ENCODE measurements at places on chromosomes 6 and 20.

GRCh38 chr6:5305968-5306626, 44.8 kb downstream of the FARS2 start:
- DNase-seq, result no peak

- DNase-seq, result no peak
Observed at GRCh38 chr20:56781108-56781739, 152.1 kb downstream of the TFAP2C start.

GRCh38 chr6:63805808-63806572, 170.4 kb downstream of the PHF3 start:
- DNase-seq, result no peak

GRCh38 chr6:52537001-52537753, 39.7 kb downstream of the TRAM2 start:
- no peak for DNase-seq

- DNase-seq, result no peak
Observed at GRCh38 chr6:97626671-97627441, 343.8 kb upstream of the MMS22L start.

- no peak for DNase-seq
Observed at GRCh38 chr20:62062661-62063314, 2.9 kb downstream of the TAF4 start.

- DNase-seq, result peak; percentile 21
Observed at GRCh38 chr6:37696220-37696840, 1.4 kb downstream of the MDGA1 start.

- no peak for DNase-seq
Observed at GRCh38 chr6:100100776-100101175, 106.8 kb upstream of the MCHR2 start.

- no peak for DNase-seq
Observed at GRCh38 chr6:39923394-39923793, 10.9 kb downstream of the MOCS1 start.

GRCh38 chr20:2798814-2799213, 1.6 kb downstream of the CPXM1 start:
- DNase-seq, result no peak

GRCh38 chr6:138931660-138932059, 56.4 kb downstream of the REPS1 start:
- DNase-seq, result no peak

GRCh38 chr6:155351273-155352129, 37.2 kb upstream of the TFB1M start:
- DNase-seq, result no peak

GRCh38 chr6:131945971-131946370, 5.2 kb downstream of the CCN2 start:
- DNase-seq, result no peak

- no peak for DNase-seq
Observed at GRCh38 chr20:33693289-33693688, 7.1 kb upstream of the E2F1 start.

DNA sequence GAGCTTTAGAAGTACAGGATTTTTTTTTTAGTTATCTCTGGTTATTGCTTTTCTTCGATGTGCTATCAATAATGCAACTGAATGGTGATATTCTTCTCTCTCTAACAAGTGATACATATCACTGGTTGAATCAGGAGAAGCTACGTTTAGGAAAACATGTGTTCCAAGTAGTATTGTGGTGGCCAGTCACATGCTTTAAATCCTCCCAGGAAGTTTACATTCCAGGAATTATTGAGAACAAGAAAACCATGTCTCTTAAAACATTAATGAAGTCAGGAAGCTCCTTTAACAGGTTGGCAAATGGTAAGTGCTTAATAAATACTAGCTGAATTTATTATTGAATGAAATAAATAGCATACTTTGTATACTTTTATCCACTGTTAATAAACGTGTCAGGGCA, 371.1 kb downstream of the BCKDHB start:
- no peak for DNase-seq

DNA sequence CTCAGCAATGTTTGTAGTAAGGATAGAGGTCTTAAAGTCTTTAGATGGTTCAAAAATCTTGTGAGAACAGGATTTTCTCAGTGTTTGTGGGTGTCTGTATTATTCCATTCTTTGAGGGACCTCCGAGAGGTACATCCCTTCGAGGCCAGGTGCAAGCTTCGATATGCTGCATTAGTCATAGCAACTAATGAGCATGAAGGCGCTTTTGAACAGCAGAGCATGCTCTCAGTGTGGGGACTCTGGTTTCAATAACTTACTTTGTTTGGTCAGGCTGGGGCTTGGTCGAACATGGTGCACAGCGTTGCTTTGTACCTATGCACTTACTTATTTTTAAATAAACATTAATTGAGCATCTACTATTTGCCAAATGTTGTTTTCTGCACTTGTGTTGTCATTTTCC, 297.9 kb downstream of the CLIC5 start:
- DNase-seq, result no peak

- DNase-seq, result no peak
Observed at GRCh38 chr6:13712599-13712898, 914 bp upstream of the RANBP9 start.

GRCh38 chr6:85660181-85660611, 17.5 kb upstream of the SYNCRIP start:
- DNase-seq, result no peak

DNA sequence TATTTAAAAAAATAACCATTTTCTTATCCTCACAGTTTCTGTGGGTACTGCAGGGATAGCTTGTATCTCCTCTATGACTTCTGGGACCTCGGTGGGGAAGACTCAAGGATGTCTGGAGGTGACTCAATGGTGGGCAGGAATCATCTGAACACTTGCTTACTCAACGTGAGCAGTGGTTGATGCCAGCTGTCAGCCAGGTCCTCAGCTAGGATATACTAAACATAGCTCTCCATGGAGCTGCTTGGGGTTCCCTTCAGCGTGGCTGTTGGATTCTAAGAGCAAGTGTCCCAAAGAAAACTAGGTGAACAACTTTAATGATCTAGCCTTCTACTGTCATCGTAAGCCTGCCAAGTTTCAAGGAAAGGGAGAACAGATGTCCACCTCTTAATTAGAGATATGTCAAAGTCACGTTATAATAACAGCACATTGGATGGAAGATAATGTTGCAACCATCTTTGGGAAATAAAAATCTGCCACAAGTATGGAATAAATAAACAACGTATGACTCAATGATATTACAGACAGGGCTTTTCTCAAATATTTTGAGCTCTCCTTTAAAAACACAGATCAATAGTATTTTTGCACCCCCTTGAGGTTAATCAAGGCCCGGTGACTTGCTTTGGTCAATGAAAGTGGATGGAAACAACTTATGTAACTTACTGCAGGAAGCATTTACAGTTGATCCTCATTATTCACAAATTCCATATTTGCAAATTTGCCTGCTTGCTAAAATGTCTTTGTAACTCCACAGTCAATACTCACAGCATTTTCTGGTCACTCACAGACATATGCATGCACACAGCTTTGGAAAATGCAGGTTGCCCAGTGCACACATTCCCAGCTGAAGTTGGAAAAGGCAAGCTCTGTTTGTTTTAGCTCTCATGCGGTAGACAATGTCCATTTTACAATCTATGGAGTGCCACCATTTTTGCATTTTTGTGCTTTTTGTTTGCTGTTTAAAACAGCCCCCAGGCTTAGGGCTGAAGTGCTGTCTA, 6.6 kb upstream of the HEBP2 start:
- no peak for DNase-seq

DNA sequence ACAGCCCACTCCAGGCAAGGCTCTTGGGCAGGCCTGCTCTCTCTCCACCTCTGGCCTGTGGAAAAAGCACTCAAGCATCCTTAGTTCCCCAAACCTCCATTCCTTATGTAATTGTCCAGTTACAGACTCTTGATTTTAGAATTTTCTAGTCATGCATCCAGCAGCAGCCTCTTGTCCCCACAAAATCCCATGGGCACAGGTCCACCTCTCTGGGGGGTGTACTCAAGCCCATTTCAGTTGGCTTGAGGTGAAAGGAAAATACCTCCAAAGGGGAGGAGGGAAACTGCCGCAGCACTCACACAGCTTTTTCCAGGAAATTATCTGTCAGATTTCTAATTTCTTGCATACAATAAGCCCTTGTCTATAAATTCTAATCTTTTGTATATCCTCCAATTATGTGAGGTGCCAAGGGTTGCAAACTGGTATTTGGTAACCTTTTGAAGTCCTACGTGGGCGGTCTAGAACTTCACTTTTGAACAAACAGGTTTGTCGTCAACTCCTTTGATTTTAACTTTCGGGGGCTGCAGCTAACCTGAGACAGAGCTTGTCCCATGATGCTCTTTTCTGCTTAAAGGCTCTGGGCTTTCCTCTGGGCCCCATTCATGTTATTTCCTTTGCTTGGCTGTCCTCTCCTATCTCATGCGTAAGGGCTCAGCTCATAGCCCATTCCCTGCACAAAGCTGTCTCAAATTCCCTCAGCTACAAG, 104.7 kb upstream of the CEP85L start:
- no peak for DNase-seq

DNA sequence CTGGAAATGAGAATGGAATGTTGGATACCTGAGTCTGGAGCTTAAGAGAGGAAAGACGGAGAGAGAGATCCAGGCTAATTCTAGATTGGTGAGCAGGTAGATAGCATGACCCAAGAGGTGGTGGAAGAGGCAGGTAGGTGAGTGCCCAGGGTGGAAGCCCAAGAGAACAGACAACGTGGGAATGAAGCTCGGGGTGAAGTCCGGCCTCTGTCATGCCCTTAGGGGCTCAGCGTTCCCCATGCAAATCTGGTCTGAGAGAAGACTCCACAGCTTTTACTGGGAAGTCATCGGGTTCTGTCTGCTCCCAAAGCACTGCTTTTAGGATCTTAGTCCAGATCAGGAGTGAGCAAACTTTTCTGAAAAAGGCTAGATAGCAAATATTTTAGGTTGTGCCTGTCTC, 3.6 kb downstream of the NELFCD start:
- DNase-seq, result no peak

DNA sequence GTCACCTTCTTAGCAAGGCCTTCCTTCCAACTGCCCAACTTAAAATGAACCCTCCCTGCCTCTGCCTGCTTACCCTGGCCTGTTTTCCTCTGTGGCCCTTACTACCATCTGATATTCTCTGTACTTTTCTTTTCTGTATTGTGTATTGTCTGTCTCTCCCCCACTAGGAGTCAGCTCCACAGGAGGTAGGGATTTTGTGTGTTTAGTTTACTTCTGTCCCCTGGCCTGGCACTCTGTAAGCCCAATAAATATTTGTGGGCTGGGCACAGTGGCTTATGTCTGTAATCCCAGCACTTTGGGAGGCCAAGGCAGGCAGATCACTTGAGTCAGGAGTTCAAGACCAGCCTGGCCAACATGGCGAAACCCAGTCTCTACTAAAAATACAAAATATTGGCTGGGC, 72.8 kb downstream of the RIPOR3 start:
- no peak for DNase-seq

- DNase-seq, result no peak
Observed at GRCh38 chr20:14643146-14643545, 305.7 kb upstream of the FLRT3 start.

- DNase-seq, result no peak
Observed at GRCh38 chr6:108142240-108142639, 23.6 kb upstream of the NR2E1 start.

DNA sequence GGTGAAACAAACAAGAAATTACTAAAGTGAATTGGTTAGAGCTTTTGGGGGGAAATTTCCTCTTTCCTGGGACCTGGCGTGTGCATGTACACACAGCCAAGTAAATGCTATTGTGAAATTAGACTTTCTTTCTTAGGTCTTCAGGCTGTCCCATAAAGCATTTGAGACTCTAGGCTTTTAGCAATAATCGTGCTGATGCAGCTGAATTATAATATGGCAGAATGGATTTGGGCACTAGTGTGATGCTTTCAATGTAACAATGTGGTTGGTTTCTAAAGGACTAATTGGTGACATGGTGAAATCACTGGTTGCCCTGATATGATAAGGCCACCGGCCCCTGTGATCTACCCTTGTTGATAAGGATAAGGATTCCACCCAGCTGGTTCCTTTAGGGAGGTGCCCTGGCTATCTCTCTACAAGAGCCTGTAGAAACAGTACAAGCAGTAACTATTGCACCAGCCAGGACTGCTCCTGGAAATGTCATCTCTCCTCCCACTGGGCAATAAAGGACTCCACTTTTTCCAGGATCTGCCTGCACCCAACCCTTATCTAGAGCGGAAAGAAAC, 164.1 kb downstream of the TFAP2A start:
- DNase-seq, result no peak

- no peak for DNase-seq
Observed at GRCh38 chr20:61442075-61442670, 190.1 kb downstream of the CDH4 start.

- no peak for DNase-seq
Observed at GRCh38 chr6:5036269-5036668, 32.4 kb upstream of the RPP40 start.

GRCh38 chr20:5863040-5863833, 87.1 kb downstream of the TRMT6 start:
- DNase-seq, result no peak

DNA sequence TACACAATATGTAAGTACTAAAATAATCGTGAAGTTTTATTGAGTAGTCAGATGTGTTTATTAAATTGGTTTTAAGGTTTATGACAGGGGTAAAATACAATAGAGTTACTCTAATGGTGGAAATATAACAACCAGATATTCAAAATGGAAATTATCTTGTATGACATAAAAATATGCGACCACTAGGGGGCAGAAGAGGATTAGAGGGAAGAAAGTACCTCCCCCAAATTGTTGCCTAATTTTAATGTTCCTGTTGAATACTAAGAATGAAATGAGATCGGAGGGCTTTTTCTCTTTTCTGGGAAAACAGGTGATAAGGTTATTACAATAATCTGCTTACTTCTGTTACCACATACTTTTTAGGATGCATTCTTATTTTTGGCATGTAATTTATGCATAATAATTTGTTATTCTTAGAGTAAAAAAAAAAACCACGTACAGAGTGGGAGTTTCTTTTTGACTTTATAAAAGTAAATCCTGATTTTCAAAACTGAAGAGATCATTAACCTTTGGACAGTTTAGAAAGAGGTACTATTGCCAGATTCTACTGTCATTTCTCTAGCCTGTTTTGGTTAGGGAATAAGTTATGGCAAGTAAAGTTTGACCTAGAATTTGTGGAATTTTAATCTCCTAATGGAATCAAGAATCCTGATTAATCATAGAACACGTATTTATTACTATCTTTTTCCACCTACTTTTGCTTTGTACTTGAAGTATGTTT, 159.2 kb downstream of the CD109 start:
- DNase-seq, result no peak

GRCh38 chr6:158060455-158061360, 79.0 kb downstream of the SYNJ2 start:
- DNase-seq, result no peak

DNA sequence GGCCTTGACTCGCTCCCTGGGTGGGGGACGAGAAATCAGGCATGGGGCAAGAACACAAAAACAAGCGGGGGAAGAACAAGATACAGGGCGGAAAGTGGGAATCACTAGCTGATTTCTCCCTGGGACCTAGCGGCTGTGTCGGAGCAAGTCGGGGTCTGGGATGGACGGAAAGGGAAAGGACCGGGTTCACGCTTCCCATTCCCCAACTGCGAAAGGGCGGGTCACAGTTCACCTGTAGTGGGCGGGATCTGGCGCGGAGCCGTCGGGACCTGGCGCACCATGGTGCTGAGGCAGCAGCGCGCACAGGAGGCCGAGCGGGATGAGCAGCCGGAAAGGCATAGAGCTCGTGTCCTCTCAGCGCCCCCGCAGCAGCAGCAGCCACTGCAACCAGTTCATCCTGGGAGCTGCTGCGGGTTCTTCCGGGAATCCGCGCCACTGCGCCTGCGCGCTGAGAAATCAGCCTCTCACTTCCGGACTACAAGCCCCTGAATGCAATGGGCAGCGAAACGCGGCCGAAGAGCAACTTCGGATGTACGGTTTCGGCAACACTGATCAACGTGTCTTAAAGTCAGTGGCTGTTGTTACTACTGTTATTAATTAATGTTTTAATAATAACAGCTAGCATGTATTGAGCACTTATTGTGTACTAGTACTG, at the start of gene EDEM2:
Gene EDEM2 (minus strand): TSS at position 417 of the 655 bp plus-strand sequence. CDS start 78 bp downstream, at position 339.
- DNase-seq, result peak; percentile 87

Data from stimulated activated CD4-positive, alpha-beta T cell treated with anti-CD3 and anti-CD28 coated beads, Interleukin-1b, Interleukin-23, amount 100 ng/mL, for 24 hours (primary cell).